ENCODE measurements at places on chromosomes 1 and 21.

DNA sequence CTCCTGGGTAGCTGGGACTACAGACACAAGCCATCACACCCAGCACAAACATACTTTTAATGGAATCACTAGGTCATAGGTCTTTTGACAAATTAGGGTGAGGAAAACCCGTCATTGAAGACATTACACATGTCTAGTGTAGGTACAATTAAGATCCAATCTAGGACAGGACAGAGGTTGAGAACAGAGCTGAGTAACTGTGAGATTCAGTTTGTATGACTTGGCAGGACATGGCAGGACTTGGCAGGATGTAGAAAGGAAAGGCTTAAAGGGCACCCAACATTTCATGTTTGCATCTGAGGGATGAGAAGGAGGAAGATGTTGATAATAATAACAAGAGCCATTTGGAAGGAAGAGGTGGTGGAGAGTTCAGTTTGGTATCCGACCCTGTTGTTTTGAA lies 483.8 kb downstream of the PCP4 start:
- no peak for DNase-seq

- no peak for DNase-seq
Observed at GRCh38 chr1:14606632-14607031, 8.1 kb downstream of the KAZN start.

- DNase-seq, result no peak
Observed at GRCh38 chr1:71561206-71561605, 480.4 kb upstream of the ZRANB2 start.

- no peak for DNase-seq
Observed at GRCh38 chr1:3011631-3012455, 9.4 kb upstream of the ACTRT2 start.

DNA sequence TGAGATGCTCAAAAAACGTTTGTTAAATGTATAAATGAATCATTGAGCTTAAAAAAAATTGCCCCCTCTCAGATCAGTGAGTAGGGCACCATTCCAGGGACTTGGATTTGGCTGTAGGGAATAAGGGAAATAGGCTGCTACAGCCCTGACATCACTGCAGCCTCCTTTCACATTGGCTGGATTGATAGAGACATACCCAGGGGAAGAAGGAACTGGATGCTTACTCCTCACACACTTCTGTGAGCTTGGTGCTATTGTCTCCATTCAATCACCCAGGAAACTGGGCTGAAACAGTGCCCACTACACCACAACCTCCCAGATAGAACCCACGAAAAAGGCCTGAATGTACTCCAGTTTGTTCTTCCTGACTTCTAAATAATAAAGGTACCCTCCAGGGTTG lies 87.2 kb downstream of the TGFBR3 start:
- no peak for DNase-seq

- no peak for DNase-seq
Observed at GRCh38 chr1:184023171-184023570, 14.4 kb downstream of the COLGALT2 start.

DNA sequence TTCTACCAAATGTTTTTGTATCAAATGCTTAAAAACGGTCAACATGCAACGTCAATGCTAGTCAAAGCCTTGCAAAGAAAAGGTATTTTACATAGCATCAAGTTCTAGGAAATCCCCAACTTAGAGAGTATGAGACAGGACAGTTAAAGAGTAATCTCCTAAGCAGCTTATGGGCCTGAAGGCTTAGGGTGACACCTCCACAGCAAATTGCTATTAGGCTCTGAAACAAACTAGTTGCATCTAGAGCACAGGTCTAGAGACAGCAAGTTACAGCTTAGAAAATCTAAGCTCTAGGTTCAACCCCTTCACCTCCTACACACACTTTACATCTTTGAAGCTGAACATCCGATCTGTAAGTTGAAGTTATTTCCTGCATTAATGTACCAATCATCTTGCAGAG lies 13.7 kb downstream of the PABPC4 start:
- DNase-seq, result no peak

- DNase-seq, result no peak
Observed at GRCh38 chr1:164092603-164093353, 466.2 kb upstream of the PBX1 start.

DNA sequence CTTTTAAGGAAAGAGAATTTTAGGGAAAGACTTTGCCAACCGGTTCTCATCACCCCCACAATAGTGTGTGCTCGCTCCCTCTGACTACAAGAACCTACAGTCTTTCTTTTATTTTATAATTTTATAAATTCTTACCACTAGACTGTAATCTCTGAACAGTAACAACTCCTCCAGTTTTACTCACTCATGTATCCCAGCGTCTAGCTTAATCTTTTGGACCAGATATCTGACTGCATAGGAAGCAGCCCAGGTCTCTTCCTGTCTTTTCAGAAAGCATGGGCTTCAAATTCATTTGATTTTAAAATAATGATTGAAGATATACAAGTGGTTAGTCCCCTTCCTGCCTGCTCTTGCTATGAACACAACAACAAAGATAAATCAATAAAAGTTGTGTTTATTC lies 19.0 kb upstream of the DUSP10 start:
- DNase-seq, result no peak

DNA sequence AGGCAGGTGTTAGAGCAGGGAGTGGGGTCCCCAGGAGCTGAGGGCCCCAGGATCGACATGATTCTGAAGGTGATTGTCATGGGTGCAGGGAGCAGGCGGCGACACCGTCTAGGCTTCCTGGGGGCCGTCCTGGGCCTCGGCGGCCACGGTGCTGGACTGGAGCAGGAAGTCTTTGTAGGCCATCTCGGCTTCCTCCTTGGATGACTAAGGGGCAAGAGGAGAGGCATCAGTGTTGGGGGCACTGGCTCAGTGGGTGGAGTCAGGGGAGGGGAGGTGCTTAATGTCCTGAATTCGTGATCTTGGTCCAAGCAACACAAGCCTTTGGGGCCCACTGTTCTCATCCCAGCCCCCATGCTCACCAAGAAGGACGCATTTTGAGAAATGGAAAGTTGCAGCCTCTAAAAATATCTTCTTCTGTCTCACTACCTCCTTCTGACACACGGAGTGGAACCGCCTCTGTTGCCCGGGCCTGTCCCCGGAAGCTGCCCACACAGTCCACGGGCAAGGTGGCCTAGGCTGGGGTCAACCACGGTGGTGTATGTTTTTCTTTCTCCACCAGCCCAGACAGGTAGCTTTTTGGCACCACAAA lies 8.6 kb upstream of the FCMR start:
- no peak for DNase-seq

DNA sequence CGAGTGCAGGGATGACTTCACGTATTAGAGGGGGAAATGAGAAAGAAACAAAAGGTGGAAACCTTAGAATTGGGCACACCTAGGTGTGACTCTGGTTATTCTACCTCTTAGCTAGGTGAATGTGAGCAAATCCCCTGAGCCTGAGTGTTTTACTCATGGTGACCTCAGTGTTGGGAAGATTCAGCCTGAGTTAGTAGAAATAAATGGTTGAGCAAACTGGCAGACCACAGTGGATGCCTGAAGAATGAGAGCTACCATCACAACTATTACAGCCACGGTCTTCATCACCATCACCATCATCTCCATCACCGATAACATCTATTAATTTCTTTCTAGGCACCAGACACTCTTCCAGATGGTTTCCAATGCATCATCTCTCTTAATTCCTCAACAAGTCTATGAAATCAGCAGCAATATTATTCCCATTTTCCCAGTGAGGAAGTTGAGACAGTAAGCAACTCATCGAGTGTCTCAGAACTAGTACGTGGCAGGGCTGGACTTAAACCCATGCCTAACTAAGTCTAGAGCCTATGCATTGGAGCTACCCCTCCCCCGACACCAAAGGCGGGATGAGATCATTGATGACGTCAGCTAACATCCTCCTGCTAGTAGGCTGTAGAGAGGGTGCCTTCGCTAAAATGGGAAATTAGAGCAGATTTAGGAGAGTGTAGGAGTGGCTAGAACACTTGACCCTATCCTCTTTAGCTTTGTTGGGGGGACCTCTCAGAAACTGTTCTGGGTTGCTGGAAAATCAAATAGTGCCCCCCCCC lies 7.9 kb upstream of the KAZN start:
- DNase-seq, result no peak

DNA sequence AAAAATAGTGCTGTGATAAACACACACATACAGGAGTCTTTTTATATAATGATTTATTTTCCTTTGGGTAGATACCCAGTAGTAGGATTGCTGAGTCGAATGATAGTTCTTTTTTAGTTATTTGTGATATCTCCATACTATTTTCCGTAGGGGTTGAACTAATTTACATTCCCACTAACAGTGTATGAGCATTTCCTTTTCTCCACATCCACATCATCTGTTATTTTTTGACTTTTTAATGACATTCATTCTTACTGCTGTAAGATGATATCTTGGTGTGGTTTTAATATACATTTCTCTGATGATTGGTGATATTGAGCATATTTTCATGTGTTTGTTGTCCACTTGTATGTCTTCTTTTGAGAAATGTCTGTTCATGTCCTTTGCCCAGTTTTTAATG lies 78.3 kb downstream of the NIBAN1 start:
- no peak for DNase-seq

DNA sequence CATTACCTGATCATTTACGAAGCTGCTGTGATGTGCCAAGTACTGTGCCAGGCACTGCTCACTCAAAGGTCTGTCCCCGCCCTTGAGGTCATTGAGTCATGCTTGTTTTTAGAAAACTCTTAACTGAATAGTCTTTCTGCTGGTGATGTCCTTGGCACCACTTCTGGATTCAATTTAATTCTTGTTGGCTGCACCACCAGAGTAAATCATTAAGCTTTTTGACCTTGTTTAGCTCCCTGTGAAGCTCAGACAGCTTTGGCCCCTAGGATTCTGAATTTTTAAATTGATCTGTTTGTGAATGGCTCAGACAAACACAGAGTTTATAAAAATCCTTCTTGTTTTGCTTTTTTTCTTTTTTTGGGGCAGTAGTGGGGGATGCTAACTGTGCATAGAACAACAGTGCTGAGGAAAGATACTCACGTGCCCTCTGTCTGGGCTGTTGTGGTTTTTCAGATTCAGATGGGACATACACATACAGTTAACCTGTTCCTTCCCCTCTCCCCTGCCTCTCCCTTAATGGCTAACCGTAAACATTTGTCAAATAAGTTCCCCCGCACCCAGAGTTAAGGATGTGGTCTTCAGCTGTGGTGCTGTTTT lies 67.6 kb downstream of the MTR start:
- DNase-seq, result no peak

DNA sequence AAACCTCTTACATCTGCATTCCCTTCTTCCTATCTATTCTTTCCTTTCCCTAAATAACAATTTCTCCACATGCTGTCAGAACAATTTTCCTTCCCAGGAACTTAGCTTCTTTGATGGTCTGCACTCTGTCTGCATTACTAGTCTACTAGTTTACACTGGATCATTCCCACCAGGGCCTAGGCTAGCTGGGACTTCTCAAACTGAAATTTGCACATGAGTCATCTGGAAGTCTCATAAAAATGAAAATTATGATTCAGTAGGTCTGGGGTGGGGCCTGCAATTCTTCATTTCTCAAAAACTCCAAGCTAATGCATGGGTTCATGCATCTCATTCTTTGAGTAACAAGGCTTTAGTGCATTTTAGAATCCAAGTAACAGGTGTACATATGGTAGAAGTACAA lies 74.2 kb downstream of the GABPA start:
- no peak for DNase-seq

DNA sequence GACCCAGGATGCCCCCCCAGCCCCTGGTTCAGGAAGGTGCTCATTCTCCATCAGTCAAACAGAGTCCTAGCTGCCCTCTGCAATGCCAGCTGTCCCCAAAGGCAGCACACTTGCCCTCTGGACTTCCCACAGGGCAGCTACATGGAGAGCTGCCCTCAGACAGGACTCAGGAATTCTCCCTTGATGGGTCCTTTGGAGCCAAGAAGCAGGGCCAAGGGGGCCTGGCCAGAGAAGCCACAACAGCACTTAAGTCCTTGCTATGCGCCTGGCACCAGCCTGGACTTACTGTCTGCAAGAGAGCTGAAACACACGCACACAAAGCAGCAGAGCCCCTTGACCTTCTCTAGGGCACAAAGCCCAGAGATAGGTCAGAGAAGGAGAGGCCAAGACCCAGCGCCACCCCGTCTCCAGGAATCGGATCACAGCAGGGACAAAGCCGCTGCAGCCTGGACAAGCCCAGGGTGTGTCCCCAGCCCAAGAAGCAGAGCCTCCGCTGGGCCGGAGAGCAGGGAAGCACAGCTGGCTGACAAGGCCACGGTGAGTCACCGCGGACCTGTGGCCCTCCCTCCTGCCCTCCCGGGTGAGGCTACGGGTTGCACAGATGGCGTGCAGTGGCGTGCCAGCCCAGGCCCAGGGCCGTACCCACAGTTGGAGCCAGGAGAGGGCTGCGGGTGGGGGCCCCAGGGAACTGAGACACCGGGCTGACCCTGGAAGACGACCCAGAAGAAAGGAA lies 1.7 kb downstream of the WNT9A start:
- no peak for DNase-seq

DNA sequence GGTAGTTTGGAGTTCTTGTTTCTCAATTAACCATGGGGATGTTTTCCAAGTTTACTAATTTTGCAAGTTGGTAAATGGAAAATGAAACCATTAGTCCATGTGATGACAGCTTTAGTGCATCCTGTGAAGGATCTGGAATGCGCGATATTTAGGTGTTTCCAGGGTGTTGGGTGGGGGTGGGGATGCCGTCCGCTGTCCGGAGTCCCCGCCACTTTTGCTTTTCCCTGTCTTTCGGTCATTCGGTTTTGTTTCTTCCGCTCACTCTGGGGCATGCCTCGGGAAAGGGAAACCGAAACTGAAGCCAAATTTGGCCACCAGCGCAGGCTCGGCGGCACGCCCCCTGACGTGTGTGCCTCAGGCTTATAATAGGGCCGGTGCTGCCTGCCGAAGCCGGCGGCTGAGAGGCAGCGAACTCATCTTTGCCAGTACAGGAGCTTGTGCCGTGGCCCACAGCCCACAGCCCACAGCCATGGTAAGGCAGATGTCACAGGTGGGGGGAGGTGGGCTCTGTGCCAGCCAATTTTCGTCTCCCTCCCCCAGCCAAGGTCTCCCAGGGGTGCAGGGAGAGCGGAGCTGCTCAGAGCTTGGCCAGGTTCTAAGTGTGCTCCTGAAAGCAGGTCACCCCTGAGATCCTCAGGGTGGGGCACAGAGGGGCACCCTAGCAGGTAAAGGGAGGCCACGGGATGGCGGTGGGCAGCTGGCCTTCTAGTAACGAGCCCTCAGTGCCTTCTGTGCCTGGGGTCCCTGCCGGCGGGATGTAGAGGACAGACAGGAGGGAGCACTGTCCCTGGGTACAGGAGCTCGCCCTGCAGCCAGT lies at the start of gene ISG15:
Gene ISG15 (plus strand): TSS at position 393 of the 817 bp plus-strand sequence. CDS start 77 bp downstream, at position 470.
- DNase-seq, result peak; percentile 82

DNA sequence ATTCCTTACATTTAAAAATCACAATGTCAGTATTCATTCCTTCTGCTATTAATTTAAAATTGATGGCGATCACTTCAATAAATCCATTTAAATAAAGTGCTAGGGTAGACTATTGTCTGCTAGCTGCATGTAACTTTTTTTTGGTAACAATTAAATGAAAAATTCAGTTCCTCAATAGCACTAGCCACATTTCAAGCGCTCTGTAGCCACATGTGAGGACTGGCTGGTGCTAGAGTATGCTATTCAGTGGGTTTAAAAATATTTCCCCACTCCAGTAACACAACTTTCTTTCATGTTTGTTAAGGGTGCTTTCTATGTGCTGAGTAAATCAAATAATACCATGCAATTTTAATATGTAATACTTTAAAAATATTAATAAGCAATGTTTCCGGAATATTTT lies 108.2 kb downstream of the LTN1 start:
- DNase-seq, result no peak

Measured in T-helper 9 cell (primary cell).